ENCODE measurements at places on chromosomes 12 and 14.

GRCh38 chr12:51820526-51821439, 27.7 kb downstream of the FIGNL2 start:
- peak; percentile 80 for DNase-seq

- no peak for DNase-seq
Observed at GRCh38 chr12:101783150-101783549, 43.9 kb upstream of the SYCP3 start.

GRCh38 chr12:119843100-119843499, 34.0 kb downstream of the CIT start:
- no peak for DNase-seq

DNA sequence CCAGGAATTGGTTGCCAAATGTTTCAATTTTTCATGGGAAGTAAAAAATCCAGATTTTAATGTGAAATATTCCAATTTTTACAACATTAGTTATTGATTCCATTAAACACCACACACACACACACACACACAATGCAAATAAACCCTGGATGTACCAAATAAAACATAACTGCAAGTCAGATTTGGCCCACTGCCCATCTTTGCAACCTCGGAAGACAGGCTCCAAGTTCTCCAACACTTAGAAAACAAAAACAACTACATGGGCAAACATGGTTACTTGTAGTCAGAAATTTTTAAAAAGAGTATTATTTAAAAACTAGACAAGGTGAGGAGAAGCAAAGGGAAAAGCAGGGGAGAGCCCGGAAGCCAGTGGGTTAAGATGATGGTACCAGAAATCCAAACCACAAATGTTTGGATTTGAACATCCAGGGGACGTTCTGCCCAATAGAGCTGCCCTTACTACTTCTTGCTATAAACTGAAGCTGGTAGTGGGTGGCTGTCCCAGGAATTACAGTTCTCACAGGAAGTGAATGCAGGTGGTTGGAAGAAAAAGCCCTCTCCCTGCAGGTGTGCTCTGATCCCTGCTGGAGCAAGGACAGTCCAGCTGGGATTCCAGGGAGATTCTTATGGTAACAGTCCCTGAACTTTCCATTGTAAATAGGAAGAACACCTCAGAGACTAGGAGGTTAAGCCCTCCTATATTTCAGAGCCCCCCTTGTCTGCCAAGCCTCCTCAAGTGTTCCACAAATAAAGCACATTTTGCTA, 111.7 kb downstream of the SLC25A21 start:
- no peak for DNase-seq

DNA sequence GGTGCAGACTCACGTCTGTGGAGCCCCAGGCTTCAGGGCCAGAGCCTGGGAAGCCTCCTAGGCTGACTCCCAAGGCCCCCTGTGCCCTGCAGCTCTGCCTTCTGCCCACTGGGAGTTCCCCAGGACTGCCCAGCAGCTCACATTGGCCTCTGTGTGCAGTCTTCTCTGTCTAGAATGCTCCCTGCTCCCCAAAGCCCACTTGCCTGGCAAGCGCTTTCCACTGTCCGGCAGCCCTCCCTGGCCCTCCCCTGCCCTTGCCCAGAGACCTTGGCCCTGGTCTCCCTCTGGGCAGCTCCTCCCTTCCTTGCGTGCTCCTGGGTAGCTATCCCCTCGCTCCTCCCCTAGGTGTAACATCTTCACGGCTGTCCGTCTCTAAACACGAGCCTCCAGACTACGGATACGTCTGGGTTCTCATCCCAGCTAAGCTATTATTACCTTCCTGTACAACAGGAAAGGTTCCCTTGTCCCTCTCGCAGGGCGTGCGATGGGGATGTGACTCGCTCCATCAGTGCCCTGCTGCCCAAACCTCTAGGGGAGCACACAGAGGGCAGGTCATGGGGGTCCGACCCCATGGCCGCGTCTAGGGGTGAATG, 325.5 kb upstream of the RTL1 start:
- no peak for DNase-seq

- no peak for DNase-seq
Observed at GRCh38 chr14:55749201-55749812, 169.3 kb downstream of the KTN1 start.

DNA sequence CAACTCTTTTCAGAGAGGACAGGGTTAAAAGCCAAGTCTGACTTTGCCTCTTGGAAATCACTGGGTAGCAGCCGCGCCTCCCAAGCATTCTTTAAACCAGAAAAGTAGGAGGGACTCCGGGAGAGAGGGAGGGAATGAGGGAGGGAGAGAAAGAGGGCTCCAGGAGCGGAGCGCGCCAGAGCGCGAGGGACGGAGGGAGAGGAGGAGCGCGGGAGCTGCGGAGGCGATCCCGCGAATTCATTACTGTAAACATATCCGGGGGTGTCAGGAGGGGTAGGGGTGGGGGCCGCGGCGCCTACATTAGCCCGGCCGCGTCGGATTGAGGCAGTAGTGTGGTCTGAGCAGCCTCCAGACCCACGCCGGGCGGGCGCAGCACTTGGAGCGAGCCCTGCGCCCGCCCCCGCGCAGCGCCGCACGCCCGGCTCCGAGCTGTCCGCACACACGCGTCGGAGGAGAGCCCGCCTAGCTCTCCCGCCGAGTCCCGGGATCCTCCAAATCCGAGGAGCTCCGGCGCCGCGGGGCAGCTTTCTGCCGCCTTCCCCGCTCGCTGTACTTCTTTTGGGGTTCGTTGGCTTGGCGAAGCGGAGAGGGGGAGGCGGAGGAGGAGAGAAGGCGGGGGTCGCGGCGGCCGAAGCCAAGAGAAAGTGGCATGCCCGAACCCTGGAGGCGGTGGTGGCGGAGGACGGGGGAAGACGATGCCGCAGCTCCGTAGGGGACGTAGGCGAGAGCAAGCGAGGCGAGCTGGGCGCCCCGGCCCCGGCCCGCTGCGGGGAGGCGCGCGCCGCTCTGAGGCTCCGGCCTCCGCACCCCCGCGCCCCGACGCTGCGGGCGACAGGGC, 3.3 kb downstream of the FLRT2 start:
- DNase-seq = peak; percentile 35

Measured in frontal cortex (tissue), 4 donors.